ENCODE measurements at places on chromosomes 13 and 19. TPM values are rescaled to one million over a fixed set of nuclear protein-coding genes. Genes with fewer than 3 reads are reported as not detected.

DNA sequence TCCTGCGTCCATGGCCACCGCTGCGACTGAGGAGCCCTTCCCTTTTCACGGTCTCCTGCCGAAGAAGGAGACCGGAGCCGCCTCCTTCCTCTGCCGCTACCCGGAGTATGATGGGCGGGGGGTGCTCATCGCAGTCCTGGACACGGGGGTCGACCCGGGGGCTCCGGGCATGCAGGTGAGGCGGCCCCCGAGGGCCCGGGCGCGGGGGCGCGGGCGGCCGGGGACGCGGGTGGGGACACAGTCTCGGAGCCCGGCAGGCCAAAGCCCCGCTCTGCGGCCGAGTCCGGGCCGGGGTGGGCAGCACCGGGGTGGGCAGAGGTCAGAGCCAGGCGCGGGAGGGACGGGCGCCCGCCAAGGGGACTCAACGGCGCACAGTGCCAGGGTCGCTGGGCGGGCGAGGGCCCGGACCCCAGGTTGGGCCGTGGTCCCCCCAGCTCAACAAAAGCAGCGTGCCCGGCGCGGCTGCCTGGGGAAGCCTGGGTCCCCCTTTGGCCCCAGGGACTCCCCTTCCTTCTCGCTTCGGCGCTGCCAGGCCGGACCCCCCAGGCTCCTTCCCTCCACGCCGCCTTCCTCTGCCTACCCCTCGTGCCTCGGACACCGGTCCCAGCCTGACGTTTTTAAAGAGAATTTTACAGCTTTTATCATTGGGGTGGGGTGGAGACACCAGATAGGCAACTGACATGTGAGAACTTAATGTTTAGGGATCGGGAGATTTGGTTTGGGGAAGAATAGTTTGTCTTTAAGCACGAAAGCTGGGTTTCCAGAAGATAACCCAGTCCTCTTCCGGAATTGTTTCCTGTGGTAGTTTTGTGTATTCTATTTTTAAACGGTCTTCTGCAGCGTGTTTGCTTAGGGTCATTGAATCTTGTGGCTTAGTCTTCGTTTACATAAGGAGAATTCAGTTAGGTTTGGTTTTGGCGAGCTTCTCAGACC is 509 bp downstream of the TPP2 start:
- no peak for DNase-seq

DNA sequence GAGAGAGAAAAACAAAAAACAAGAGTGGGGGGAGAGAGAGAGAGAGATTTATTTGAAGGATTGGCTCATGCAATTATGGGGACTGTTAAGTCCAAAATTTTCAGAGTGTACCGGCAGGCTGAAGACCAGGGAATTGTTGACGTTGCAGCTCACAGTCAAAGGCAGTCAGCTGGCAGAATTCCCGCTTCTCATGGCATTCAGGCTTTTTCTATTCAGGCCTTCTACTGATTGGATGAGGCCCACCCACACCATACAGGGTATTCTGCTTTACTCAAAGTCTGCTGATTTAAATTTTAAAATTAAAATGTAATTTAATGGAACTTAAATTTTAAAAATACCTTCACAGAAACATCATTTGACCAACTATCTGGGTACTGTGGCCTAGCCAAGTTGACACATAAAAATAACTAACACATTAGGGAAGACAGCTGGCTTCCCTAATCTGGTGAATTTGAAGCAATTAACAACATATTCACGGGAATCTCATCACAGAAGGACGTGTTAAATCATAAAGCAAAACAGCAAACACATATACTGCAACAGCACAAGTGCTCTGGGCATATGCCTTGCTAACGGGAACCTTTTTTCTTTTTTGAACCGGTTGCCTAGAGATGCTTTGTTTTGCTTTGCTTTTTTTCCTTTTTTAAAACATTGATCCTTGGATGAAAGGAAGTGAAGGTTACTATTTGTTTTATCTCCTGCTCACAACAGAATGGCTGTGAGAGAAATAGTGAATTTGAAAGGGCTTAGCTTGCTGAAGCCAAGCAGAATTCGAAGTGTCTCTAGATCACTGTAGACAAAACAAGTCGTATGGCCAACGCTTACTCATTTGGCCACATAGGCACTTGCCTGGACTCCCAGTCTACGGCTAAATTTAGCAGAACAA is 505.1 kb downstream of the IRS2 start:
- DNase-seq: no peak

- DNase-seq: no peak
Observed at GRCh38 chr19:1237754-1238368, at the start of gene CBARP. Gene CBARP, minus strand, starts transcription at chr19:1238005. Its CDS starts 1,905 bp downstream, at chr19:1236100.

GRCh38 chr19:42468273-42468796 is 25.6 kb upstream of the CXCL17 start:
- DNase-seq: no peak

- no peak for DNase-seq
Observed at GRCh38 chr13:30900952-30901749, 4.9 kb upstream of the MEDAG start.

RFPL4A gene
- not detected for total RNA-seq
